B cell (primary cell): ENCODE measurements at places on chromosomes 12 and 14. TPM values are rescaled to one million over a fixed set of nuclear protein-coding genes. Genes with fewer than 3 reads are reported as not detected.

DNA sequence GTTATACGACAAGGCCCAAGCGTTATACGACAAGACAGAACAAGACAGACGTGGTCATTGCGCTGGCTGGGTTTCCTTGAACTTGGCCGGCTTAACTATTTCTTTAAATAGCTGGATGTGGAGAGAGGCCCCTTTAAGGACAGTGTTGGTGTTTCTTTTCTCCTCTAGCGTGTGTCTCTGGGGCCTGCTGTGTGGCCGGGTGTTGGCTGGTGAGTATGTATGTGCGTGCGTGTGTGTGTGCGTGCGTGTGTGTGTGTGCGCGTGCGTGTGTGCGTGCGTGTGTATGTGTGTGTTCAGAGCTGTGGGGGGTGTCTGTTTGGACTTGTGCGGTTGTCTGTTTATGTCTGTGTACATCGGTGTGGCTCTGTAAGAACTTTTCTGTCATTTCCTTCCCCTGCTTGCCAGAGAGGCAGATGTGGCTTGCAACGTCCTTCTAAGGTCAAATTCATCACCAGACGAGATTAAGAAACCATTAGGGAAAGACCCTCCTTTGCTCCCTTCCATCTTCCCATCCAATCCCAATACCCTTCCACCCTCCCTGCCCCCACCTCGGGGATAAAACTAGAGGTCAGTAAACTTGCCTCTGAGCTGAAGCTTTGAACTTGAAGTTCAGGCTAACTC lies 78.6 kb upstream of the TBX3 start:
- DNase-seq, result peak; percentile 6

DNA sequence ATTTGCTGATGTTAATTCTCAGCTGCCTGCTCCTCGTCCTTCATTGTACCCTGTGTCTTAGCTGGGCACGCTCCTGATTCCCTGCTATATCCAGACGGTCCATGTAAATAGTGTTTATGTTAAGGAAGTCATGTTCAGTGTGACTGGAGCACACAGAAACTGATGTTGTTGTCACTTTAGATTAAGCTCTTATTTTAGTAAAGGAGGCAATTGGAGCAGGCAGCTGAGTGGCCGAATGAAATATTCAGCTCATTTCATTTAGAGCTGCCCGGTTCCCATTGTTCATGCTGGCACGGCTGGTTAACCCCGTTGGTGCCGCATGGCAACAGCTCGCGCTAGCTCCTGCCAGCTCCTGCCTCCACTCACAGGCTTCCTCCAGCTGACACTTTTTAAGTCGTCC lies 446.8 kb upstream of the SOX5 start:
- DNase-seq, result no peak

PTPRO gene
- polyA plus RNA-seq, result 17.0 and 23.6 TPM in 2 replicates

CIROP gene
- polyA plus RNA-seq, result not detected in 2 replicates

GRCh38 chr12:78585132-78585531 lies 279.4 kb upstream of the SYT1 start:
- no peak for DNase-seq
